ENCODE measurements at places on chromosomes 4 and X. TPM values are rescaled to one million over a fixed set of nuclear protein-coding genes. Genes with fewer than 3 reads are reported as not detected.

GRCh38 chrX:138710866-138711341, 613 bp downstream of the FGF13 start:
- DNase-seq = peak; percentile 18

DNA sequence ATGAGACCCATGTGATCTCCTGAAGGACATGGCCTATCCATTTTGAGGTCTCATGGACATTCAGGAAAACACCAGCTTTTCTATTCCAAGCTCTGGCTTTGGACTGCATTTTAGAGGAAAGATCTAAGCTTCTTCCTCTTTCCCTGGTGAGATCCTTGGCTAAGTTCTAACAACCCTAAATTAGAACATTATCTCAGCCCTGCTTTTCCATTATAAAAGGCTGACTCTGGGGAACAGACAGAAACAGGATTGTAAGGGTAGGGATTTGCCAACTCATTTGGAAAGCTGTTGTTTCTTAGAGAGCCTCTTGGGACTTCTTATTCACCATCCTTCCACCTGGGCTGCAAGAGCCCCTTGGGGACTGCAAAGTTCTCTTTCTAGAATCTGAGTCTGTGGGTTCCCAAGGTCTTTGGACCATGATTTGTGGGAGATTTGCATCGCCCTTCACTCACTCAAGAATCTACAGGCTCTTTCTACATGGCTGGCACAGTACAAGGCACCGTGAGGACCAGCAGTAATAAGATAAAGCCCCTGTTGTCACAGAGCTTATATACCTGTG, 146.9 kb downstream of the FNIP2 start:
- no peak for DNase-seq

GRCh38 chr4:41299486-41299885, 42.8 kb downstream of the UCHL1 start:
- no peak for DNase-seq

The MGAT4D gene
- not detected for total RNA-seq

The TEX13B gene
- total RNA-seq = not detected

The BEX2 gene
- total RNA-seq = 8.4 TPM

- DNase-seq = no peak
Measured at GRCh38 chr4:101339332-101339731, 8.0 kb downstream of the PPP3CA start.

GRCh38 chr4:59247032-59247431, 1953.1 kb upstream of the ADGRL3 start:
- no peak for DNase-seq

GRCh38 chr4:15690020-15690809, 8.6 kb downstream of the FAM200B start:
- no peak for DNase-seq

DNA sequence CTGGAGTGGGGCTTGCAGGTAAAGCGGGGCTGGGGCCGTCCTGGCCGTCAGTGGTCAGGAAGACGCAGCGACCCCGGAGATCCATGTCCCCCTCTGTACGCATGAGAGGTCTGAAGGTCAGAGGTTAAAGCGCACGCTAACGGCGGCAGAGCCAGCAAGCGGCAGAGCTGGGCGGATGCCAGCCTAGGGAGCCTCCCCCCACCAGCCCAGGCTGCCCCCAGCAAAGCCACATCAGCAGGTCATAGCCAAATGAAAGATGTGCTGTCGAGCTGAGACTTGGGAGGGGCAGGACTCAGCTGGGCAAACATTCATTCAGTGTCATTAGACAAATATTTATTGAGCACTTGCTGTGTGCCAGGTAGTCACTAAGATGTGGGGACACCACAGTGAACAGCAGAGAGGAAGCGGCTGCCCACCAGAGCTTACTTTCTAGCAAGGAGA, 593 bp upstream of the JAKMIP1 start:
- no peak for DNase-seq

The SYTL5 gene
- total RNA-seq = not detected

The ATP2B3 gene
- not detected for total RNA-seq

- no peak for DNase-seq
Measured at GRCh38 chr4:41619161-41619560, 81.2 kb downstream of the LIMCH1 start.
